Progenitor cell of endocrine pancreas (in vitro differentiated cells): ENCODE measurements at places on chromosomes 6 and 20. TPM values are rescaled to one million over a fixed set of nuclear protein-coding genes. Genes with fewer than 3 reads are reported as not detected.

Gene SLC22A3
- total RNA-seq: 1.7 and 2.3 TPM in 2 replicates

DNA sequence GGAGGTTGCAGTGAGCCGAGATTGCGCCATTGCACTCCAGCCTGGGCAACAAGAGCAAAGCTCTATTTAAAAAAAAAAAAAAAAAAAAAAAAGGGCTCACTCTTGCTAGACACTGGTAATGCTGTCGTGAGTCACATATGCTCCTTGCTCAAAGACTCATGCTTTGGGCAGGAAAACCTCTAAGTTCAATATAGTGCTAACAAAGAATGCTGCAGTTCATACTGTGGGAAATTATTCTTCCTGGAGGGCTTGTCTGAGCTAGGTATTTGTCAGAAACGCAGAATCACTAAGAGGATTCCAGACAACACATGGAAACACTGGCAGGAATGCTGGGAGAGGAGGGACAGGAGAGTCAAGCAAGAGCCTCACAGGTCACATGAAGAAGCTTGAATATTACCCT lies 2.3 kb upstream of the LYRM2 start:
- no peak overlapping the region for H3K27ac ChIP-seq
- peaks cover 14% of the 10 kb centered on the region for H3K4me1 ChIP-seq
- no peak overlapping the region for H3K4me3 ChIP-seq
- H3K27me3 ChIP-seq: no peaks in the 10 kb centered on the region
- peaks cover 13% of the 10 kb centered on the region for H3K36me3 ChIP-seq

Gene PGBD1
- total RNA-seq: 11.4 and 11.7 TPM in 2 replicates

DNA sequence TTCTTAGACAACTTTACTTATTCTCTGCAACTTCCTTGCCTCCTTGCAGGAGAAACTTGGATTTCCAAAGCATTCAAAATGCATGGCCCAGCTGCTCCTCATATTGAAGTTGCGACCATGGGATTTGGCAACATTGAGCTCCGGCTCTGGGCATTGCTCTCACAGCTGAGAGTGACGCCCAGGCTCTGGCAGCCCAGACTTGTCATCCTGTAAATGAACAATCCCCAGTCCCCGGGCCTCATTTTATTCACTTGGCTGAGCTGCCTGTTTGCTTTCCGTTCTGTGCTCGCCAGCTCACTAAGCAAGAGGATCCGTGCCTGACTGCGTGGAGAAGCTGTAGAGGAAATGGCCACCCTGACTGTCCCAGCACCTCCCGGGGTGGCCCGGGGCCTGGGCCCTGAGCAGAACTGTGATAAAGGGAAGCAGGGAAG lies 119.5 kb upstream of the CD93 start:
- peaks cover 90% of the 10 kb centered on the region for H3K27me3 ChIP-seq
- H3K4me3 ChIP-seq: no peak overlapping the region
- no peaks in the 10 kb centered on the region for H3K36me3 ChIP-seq
- H3K4me1 ChIP-seq: peaks cover 21% of the 10 kb centered on the region
- DNase-seq: no peak

- H3K36me3 ChIP-seq: peaks cover 14% of the 10 kb centered on the region
- DNase-seq: no peak
- no peaks in the 10 kb centered on the region for H3K27me3 ChIP-seq
- H3K4me1 ChIP-seq: peaks cover 11% of the 10 kb centered on the region
These were observed 822 bp downstream of the RAB22A start for GRCh38 chr20:58310291-58310782.

- H3K4me3 ChIP-seq: no peak overlapping the region
- peaks cover 33% of the 10 kb centered on the region for H3K27me3 ChIP-seq
- H3K4me1 ChIP-seq: peaks cover 10% of the 10 kb centered on the region
- DNase-seq: no peak
These were observed 148.0 kb downstream of the DHX35 start for GRCh38 chr20:39109933-39110818.

Gene YWHAB
- total RNA-seq: 125 and 126 TPM in 2 replicates

GRCh38 chr6:2594868-2595267 lies 155.9 kb downstream of the MYLK4 start:
- H3K4me1 ChIP-seq: peaks cover 5% of the 10 kb centered on the region
- no peak overlapping the region for H3K4me3 ChIP-seq
- H3K27me3 ChIP-seq: no peaks in the 10 kb centered on the region
- H3K27ac ChIP-seq: no peak overlapping the region
